Globus pallidus (tissue), 1 donor: ENCODE measurements at places on chromosomes 2 and 18.

DNA sequence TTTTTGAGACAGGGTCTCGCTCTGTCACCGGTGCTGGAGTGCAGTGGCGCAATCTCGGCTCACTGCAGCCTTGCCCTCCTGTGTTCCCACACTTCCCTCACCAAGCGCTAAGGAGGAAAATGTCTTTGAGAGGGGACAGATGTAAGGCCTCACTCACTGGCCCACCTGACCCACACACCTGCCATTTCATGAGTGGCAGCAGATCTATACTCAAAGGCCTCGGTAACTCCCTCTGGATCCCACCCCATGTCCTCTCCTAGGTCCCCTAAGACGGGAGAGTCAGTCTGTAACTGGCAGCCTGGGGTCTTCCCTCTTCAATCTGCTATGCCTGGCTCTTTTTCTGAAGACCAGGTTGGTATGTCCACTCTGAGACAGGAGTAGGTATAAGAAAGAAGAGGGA lies 12.9 kb downstream of the TMEM247 start:
- no peak for DNase-seq

- DNase-seq, result no peak
These were observed 35.1 kb upstream of the CD8A start for GRCh38 chr2:86825693-86826381.

DNA sequence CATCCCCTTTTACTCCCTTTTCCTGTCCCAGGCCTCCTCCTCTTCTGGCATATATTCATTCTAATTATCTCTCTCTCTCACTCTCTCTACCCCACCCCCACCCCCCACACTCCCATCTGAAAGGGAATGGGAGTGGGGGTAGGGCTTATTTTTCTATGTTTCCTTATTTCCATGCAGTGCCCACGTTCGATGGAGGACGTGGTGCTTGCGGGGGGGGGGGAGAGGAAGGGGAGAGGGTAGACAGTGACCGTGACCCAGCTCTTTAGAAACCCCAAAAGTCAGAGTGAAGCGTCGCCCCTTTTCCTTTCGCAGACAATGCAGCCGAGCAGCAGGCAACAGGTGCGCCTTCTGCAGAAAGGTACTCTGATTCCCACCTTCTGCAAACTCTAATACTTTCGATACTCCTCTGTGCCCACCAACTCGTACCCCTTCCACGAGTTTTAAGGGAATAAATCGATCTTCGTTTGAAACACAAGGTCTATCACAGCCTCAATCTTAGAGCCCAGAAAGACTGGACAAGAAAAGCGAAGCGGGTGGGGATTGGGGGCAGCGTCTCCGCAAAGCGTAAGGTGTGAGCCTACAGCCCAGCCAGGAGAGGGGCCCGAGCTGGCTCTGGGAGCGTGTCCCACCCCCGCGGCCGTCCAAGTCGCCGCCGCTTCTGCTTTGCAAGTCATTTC lies 891 bp upstream of the NR4A2 start:
- no peak for DNase-seq

DNA sequence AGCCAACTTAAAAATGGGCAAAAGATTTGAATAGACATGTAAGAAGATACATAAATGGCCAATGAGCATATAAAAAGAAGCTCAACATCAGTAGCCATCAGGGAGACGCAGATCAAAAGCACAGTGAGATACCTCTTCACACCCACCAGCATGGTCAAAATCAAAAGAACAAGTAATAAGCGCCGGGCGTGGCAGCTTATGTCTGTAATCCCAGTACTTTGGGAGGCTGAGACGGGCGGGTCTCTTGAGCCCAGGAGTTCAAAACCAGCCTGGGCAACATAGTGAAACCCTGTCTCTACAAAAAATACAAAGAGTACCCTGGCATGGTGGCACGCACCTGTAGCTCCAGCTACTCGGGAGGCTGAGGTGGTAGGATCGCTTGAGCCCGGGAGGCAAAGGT lies 4.6 kb upstream of the CIB4 start:
- DNase-seq, result no peak

- no peak for DNase-seq
These were observed 247.1 kb downstream of the NEDD4L start for GRCh38 chr18:58291131-58291530.

GRCh38 chr18:38752430-38752829 lies 1186.8 kb upstream of the CELF4 start:
- DNase-seq, result no peak

DNA sequence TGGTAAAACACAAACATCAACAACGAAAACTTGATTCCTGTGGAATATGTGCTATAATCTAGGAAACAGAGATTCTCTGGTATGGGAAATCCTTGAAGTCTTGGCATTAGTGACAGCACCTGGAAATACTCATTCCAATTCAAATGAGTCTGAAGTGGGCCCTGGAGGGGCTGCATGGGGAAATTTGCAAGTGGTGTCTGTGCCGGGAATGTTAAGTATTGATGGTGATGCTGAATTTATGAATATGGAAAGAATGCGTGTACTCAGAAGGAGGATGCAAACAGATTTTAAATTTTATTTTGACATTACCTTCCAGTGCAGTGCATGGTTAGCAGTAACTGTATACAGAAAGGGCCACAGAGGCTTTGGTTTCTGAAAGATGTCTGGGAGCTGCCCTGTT lies 37.2 kb downstream of the PTPRM start:
- DNase-seq, result no peak
